ENCODE measurements at places on chromosomes 3 and 15.

DNA sequence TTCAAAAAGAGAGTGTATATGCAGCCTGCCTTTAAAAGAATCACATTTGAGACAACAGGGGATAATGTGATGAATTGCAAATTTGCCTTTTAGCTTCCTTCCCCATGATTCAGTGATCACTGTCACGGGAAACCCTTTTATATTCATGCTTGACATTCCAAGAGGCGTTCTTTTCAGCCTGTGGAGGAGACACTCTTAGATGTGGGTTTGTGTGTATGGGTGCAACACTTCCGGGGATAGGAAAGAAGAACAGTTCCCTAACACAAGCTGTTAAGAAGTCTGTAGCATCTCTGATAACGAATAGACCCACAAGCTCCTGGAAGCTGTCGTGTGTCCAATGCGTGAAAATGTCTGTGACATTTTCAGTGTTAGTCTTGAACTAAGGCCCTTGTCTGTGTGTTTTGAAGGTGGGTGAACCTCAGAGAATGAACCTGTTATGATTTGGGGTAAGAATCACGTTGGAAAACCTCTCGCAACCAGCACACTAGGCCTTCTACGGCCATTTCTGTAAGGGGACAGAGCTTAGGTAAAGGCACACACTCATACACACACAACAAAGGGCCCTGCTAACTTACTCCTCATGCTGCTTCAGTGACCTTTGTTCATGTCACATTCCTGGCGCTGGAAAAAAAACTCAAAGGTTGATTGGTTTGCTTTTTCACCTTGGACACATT is 229.2 kb upstream of the ST8SIA2 start:
- DNase-seq: peak; percentile 2

DNA sequence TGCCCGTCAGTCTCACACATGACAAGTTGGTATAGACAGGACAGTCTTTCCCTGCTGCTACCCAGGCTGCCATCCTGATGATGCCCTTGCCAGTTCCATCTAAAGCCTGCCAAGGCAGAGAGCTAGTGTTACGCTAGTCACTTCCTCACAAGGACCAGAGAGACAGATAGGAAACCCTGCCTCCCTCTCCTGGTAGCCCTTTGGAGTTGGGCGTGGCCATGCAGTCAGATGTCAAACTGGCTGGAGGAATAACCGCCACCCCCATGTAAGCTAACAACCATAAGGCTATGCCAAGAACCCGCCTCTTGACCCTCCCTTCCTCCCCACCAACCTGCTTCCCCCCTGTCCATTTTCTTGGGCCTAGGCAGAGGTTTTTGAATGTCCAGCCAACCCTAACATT is 2.8 kb downstream of the TMEM115 start:
- DNase-seq: peak; percentile 40

DNA sequence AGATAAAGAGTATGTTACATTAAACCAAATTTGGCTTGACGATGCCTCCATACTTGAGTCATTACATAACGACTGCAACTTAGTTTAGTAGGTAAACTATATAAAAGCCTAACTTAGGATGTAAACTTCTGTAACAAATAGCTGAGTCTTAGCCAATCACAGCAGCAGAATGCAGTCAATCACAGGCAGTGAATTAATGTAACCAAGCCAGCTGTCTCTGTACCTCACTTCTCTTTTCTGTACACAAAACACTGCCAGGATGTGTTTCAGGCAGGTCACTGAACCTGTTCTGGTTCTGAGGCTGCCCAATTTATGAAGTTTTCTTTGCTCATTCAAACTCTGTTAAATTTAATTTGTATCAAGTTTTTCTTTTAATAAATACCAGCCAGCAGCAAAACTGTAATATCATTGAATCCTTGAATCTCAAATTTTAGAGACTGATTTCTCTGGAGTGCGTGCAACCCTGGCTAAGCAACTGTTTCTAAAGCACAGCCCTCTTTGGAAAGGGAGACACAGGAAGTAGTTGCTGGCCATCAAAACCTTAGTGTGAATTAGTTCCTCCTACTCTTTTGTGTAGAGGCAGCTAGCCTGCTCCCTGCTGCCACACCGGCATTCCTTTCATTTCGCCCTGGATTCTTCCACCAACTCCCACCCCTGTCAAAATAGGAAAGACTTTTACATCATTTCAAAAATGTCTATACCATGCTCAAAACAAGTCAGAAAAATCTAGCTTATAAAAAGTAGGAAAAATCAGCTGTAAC is 15.2 kb downstream of the RFTN1 start:
- no peak for DNase-seq

DNA sequence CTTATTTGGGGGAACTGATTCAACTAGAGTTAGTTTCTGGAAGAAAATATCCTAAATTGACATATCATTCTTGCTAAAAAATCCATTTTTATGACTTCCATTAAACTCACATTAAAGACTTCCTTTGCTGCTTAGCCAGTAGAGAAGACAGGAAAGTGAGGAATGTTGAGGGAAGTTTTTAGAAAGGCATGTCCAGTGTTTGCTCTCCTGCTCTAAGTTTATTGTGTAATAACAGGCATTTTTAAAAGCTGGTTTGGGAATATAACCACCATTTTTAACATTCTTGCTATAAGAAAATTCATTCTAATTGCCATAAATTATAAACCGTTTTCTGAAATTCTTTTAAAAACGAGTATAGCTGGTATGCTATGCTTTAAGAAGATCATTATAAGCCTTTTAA is 428.0 kb downstream of the RAP2B start:
- DNase-seq: no peak

DNA sequence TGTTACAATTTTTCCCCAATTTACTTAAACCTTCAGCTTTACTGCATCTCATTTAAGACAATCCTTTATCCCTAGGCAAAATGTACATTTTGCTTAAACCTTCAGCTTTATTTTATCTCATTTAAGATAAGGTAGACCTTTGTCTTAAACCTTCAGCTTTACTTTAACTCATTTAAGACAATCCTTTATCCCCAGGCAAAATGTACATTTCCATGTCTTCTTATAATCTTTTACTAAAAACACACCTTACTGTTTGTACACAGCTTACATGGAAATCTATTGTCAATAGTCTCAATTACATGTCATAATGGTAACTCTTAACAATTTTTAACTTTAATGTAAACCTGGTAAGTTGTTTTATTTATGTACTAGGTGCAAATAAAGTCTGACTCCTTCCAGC is 58.7 kb upstream of the MKRN3 start:
- no peak for DNase-seq
